ENCODE measurements at places on chromosomes 11 and 22.

GRCh38 chr11:88039476-88040147, 135.6 kb downstream of the RAB38 start:
- DNase-seq, result no peak

DNA sequence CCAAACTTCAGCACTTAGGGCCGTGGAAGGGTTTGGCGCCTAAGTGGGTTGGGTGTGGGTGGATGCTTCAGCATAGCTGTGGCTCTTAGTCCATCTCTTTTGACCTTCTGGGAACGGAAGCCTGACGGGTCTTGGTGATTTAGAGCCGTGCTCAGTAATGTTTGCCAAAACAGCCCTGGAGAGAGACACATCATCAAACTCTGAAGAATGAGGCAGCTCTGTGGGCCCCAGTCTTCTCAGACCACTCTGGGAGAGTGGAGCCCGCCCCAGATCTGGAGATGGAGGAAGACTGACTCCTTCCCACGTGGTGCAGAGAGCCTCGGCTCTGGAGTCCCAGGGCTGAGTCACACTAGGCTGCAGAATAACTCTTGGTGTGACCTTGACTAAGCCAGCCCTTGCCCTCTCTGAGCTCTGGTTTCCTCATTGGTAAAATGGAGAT, 168.9 kb downstream of the C11orf91 start:
- peak; percentile 98 for DNase-seq

- DNase-seq, result no peak
These were observed 6.7 kb downstream of the CEP295 start for GRCh38 chr11:93668171-93668570.

DNA sequence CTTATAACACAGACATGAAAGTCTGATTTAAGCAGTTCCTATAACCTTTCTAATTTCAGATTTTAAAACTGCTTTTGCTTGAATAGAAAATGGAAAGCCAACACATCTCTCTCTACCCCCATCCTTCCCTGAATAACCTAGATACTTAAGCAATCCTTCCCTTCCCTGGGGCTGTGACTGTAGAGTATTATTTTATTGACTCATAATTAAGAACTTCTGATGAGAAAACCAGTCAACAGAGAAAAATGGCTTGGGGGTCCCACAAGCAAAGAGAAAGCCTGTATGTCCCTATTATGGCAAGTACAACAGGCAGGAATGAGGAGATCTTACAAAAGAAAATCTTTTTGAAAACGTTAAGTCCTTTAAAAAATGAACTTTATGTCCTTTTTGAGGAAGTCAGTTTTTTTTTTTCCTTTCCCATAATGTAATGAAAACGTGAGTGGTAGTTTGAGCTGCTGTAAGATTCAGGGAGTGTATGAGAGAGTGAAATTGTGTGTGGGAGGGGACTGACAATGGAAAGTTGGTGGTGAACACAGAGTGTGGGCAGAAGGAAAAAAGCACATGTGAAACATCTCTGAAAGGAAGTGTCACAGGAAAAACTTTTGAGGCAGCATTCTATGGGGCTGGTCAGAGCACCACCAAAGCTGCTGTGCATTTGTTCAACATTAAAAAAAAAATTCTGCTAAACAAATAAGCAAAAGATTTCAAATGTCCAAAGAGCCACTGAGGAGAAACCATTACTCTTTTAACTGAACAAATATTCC, 154.6 kb downstream of the MAML2 start:
- peak; percentile 66 for DNase-seq

GRCh38 chr11:67576735-67577475, 6.7 kb upstream of the GSTP1 start:
- DNase-seq, result no peak

GRCh38 chr11:128456566-128457268, 130.6 kb downstream of the ETS1 start:
- no peak for DNase-seq

GRCh38 chr22:32528984-32529982, 54.7 kb downstream of the FBXO7 start:
- peak; percentile 65 for DNase-seq

GRCh38 chr11:61732705-61733104, 19.7 kb upstream of the MYRF start:
- peak; percentile 28 for DNase-seq

GRCh38 chr11:73099512-73100266, 42.4 kb downstream of the FCHSD2 start:
- DNase-seq, result no peak

DNA sequence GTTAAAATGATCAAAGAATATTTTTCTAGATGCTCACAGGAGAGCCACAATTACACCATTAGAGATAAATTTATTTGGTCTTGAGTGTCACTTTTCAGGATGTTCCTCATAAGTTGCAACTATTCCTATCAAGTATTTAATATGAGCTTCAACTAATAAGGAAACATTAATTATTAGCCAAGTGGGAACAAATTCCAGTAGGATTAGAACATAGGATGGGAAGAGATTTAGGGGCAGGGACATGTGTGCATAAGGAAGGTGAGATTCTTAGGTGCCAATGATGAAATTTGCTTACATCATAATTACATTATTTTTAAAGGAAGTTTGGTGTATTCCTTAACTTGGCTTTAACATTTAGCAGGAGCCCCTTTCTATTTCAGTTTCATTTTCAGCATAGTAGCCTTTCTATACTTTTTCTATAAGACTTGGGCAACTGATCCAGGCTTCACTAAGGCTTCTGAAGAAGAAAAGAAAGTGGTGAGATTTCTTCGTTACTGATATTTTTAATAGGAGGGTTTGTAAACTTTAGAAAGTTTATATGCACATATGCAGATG, 38.8 kb downstream of the CSRP3 start:
- DNase-seq, result no peak

DNA sequence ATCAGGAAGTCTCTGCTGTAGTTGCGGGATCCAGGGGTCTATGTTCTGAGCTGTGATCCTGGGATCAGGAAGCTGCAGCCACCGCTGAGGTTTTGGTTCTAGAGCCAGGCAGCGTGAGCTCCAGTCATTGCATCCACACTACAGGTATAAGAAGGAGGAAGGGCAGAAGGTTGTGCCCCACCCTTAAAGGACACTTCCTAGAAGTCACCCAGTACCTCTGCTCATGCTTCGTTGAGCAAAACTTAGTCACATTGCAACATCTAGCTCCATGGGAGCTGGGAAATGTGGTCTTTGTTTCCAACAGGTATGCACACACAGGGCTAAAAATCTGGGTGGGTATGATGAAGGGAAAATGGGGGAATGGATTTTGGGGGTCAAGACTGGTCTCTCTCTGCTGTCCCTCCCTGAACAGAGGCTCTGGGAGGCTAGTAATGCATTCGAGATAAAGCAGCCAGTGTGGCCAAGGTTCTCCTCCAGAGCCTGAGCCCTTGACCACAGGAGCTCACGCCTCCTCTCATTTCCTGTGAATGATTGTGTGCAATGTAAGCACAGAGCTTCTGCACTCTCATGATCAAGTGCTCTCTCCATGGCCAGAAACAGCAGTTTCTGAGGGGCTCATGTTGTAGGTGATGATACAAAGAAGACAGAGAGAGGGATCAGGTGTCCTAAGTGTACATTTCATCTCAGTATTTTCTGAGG, 86.8 kb upstream of the OR4B1 start:
- no peak for DNase-seq

GRCh38 chr11:116276051-116277044, 496.4 kb downstream of the BUD13 start:
- no peak for DNase-seq

- DNase-seq, result peak; percentile 83
These were observed 51.1 kb upstream of the BLID start for GRCh38 chr11:122167100-122167499.

- DNase-seq, result no peak
These were observed 854.5 kb downstream of the BRD1 start for GRCh38 chr22:48972979-48973693.

DNA sequence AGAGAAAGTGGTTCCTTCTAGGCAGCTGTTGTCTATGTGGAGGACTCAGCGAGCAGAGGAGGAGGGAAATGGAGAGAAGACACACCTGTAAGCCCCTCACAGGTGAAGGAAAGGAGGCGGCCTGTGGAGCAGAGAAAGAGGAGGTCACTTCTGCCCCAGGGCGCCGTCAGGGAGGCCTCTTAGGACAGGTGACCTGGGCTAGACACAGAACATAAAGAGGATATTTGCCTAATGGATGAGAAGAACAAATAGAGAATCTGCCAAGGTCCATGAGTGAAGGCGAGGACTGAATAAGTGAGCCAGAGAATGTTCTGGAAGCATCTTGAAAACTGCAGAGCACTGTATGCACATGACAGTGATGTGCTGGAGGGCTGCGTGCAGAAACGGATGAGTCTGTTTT, 2.2 kb upstream of the SCUBE1 start:
- no peak for DNase-seq

- no peak for DNase-seq
These were observed 29.6 kb downstream of the DHCR7 start for GRCh38 chr11:71418643-71419042.

- DNase-seq, result no peak
These were observed 2.5 kb upstream of the OR52D1 start for GRCh38 chr11:5486003-5486402.

GRCh38 chr11:61908730-61909316, 8.5 kb downstream of the RAB3IL1 start:
- DNase-seq, result no peak

DNA sequence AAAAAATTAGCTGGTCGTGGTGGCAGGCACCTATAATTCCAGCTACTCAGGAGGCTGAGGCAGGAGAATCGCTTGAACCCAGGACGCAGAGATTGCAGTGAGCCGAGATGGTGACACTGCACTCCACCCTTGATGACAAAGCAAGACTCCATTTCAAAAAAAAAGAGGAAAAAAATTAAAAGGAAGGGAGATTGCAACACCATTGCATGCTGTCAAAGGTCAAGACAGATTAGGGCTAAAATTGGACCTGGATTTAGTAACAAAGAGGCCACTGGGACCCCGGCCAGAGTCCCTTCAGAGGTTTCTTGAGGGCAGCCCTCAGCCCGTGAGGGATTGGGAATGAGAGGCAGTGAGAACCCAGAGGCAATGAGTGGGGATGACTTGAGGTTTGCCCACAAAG, 8.2 kb upstream of the MAFF start:
- no peak for DNase-seq

- DNase-seq, result no peak
These were observed 394.5 kb downstream of the TENM4 start for GRCh38 chr11:79046366-79046765.

- peak; percentile 10 for DNase-seq
These were observed 60.7 kb downstream of the TTC17 start for GRCh38 chr11:43419460-43419859.

GRCh38 chr11:94975599-94975998, 2.1 kb downstream of the KDM4D start:
- no peak for DNase-seq

DNA sequence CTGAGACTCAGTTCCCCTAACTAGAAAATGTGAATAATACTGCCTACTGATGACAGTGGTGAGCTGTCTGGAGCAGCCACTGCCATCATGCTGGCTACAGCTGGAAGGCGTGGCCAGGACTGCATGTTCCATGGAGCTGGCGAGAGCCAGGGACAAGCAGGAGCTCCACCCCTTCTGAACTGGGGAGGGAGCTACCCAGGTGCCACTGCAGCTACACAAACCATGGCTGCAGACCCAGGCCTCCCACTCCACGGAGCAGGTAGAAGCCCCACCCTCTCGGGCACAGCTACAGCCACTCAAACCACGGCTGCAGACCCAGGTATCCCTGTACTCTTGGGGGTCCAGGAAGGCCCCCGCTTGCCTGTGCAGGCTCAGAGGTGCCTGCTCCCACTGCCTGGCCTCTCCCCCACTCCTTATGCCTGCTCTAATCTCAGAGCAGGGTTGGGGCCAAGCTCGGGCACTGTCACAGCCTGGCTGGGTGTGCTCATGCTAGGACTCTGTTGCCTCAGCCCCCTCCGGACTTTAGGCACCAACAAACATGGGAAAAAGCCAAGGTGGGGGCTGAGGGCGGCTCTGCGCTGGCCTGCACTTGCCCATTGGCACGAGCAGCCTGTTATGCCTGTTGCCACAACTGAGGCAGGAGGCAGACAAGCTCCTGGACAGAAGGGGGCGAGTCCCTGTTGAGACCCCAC, 51.7 kb downstream of the RAB30 start:
- no peak for DNase-seq

- DNase-seq, result no peak
These were observed 45.3 kb downstream of the ZBTB44 start for GRCh38 chr11:130269326-130269943.

DNA sequence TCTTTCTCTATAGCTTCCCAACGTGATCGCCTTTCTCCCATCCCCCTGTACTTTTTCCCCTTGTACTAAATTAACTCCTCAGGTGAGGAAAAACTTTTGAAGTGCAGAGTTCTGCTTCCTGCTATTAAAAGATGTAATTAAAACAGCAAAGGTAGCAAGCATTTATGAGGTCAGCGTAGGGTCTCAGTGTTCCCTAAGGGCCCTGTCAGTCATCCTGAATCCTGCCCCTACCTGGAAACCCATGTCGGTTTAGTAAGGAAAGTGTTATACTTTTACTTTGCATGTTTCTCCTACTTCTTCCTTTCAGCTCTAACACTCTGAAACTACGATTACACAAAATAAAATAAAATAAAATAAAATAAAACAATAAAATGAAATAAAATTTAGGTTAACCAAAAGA, 1.3 kb upstream of the HBB start:
- no peak for DNase-seq

DNA sequence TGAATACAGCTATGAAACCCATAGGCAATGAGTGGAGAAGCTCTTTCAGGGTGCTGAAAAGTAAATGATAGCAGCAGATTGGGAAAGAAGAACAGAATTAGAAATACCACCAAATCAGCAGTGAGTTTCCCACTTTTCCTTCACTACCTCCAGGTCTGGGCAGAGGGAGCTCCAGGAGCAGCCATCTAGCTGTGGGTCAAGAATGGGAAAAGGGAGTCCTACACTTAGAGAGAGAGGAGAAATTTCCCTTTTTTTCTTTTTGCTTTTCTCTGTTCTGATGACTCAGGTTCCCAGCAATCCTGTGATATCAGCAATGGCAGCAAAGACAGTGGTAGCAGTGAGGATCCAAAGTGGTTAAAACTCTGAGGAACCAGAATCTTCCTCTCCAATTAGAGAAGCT, 263.9 kb downstream of the NXPE2 start:
- DNase-seq, result no peak

- no peak for DNase-seq
These were observed 15.6 kb downstream of the GDPD5 start for GRCh38 chr11:75510004-75510722.

- no peak for DNase-seq
These were observed 34.3 kb downstream of the CTTN start for GRCh38 chr11:70432580-70432979.

DNA sequence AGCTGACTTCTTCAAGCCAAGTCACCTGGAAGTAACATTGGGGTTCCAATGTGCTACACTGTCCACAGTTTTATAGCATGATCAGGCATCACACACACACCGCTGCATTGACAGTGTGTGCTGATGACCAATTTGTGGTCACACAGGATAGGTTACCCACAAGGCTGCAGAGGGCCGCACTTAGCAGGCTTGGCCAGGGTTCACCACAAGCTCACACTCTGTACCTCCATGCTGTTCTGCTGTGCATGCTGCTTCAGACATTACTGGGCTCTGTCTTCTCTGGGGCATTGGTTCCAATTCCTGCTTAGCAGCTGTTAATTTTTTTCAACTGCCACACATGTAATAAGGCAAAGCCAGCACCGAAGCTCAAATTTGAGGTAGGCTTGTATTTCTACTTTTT, 11.0 kb upstream of the NRIP3 start:
- DNase-seq, result no peak

Measured in stromal cell of bone marrow (primary cell).